Fibroblast of skin of left quadriceps (primary cell): ENCODE measurements at places on chromosomes 6 and 20.

DNA sequence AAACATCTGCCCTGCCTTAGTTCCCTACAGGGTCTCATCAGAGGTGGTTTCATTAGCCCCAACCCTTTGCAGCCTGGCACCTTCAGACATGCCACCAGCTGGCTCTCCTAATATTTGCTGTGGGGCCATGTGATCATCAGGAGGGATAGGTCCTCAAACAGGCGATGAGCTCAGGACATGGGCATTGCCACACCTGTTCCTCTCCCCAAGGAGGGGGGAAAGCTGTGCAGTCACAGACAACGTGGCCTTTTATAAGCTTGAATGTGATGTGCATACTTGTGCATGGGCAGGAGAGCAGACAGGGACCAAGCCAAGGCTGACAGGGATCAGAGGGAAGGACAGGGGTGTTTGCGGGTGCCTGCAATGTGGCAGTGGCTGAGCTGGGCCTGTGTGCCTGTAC, 78.8 kb upstream of the ZNFX1 start:
- no peak for DNase-seq

DNA sequence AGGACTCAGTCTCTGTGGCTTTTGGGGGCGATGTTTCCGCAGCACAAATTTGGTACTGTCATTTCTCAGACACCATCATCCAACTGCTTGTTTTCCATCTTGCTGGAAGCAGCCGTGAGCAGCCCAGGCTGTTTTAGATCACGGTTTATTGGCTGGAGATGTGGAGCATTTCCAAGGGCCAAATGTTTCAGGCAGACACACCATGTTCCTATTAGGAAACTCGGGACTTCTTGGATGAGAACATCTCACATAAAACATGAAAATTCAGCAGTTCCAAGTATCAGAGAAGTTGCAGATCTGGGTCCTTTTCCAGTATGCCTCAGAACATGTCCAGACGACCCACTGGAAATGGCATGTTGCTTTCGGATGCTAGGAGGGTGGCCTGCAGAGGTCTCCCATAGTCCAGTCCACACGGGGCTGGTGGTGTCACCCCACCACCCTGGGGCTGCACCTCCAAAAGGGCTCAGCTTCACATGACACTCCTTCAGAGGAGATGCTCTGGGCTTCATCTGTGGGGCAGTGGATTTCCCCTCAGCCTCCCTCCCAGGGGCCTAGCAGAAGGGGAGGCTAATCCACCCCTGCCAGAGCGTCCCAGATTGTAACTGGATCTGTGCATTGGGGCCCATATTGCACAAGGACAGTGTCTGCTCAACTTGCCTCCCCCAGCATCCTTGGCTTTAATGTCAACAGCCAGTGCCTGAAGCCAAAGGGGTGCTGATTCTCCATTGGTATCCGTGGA, 176.3 kb downstream of the SCP2D1 start:
- DNase-seq = no peak

GRCh38 chr6:16659466-16660156, 101.6 kb downstream of the ATXN1 start:
- no peak for DNase-seq

- DNase-seq = no peak
Measured at GRCh38 chr6:142642651-142643050, 302.3 kb downstream of the HIVEP2 start.

- DNase-seq = no peak
Measured at GRCh38 chr6:2686515-2686914, 64.2 kb downstream of the MYLK4 start.

- DNase-seq = peak; percentile 52
Measured at GRCh38 chr6:113363866-113364265, 493.3 kb upstream of the MARCKS start.

- peak; percentile 2 for DNase-seq
Measured at GRCh38 chr6:93721386-93722048, 302.2 kb upstream of the EPHA7 start.

DNA sequence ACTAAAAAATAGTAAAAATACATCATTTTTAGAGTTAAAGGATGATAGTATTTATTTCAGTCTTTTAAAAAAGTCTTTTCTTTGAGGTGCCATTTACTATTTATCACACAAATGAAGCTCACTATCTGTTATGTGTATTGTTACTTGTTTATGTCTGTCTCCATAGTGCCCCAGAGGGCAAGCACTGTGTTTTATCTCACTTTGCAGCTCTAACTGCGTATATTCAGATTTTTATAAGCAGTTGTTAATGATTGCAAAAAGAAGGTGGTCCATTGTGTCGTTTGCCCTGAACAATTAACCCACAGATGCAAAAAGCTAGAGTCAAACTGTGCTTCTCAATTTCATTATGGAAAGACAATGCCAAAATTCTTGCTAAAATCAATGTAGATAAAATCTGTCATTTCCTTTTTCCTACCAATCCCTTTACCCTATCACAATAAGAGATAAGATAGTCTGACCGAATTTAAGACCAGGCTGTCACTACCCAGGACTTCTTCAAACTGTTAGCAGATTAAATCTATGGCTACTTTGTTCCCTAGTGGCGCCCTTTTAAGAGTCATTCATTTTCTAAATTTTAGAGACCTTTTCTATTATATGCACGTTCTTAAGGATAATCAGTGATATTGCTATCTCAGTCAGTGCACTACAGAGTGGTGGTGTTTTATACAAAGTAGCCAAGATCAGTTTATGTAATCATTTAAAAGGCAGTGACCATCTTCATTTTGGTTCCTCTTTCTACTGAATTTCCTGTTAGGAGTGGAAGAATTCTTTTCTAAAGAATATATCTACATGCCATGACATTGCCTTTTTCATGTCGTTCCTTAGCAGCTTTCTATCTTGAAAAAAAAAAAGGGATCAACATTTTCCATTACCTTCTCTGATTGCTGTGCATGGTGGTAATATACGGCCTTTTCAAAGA, 133.1 kb upstream of the PRDM1 start:
- DNase-seq = no peak

DNA sequence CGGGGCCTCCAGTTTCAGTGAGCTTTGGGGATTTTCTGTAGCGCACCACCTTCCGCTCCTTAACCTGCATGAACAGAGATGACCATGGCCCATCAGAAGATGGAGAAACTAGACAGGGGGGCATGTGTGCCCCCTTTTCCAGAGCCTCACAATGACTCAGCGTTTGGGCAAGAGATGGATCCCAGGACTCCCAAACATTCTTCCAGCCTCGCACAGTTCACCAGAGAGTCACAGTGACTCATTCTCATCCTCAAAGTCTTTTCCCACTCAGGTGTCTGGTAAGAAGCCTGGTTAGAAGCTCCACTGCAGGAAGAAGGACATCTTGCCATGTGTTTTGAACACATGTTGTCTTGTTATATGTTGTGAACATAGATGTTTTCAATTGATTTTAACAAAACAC, 76.2 kb upstream of the FRMD1 start:
- no peak for DNase-seq

DNA sequence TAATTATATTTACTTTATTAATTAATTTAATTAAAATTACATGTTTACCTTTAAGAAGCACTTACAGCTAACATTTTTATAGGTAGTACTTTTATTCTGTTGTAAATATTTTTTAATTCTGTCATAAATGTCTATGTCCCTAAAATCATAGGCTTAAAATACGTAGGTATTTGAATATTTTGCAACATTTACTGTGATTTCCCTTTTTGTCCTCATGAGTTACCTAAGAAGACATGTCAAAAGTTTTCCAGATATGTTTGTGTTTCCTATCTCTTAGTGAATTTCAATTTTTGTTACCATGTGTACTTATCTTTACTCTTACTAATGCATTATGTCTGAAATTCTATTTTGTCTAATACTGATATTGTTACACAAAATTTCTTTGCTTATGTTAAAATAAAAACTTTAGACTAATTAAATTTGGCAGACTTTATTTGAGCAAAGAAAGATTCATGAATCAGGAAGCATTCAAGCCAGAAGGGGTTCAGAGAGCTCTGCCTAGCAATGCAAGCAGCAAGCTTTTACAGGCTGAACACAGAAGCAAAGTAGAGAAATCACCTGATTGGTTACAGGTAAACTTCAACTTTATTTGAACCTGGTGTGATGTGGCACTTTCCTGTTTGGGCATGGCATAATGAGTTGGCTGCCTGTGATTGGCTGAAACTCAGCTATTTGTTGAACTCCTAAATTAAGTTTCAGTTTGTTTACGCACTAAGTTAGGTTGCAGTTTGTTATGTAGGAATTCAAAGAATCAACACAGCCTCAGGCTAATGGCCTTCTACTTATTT, 123.2 kb upstream of the TMEM170B start:
- DNase-seq = no peak

DNA sequence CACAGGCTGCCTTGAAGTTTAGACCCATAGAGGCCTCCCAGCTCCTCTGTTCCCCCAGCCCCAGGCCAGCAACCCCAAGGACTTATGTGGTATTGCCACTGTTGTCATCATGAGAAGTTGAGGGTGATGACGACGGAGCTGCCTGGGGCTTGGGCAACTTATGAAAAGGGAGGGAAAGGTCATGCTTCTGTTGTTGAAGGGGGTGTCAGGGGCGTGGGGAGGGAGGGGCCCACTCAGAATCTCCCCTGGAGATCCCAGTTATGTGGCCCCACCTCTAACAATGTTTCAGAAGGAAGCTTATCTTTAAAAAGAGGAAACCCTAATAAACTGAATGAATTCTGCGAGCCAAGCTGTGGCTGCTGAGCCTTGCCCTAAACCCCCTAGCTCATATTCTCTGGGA, 4.2 kb downstream of the ADTRP start:
- no peak for DNase-seq

GRCh38 chr6:157723376-157723775, 99.7 kb upstream of the SNX9 start:
- no peak for DNase-seq

GRCh38 chr6:33996120-33996475, 149.8 kb downstream of the GRM4 start:
- no peak for DNase-seq

GRCh38 chr6:135280375-135281136, 99.4 kb downstream of the MYB start:
- peak; percentile 93 for DNase-seq

GRCh38 chr6:9140951-9141460, 705.7 kb upstream of the SLC35B3 start:
- no peak for DNase-seq
